CD4-positive, alpha-beta T cell treated with Interferon gamma for 1 hour (primary cell): ENCODE measurements at places on chromosomes 3 and 15.

GRCh38 chr3:10459954-10460754 is 45.2 kb downstream of the ATP2B2 start:
- DNase-seq = peak; percentile 36

- no peak for DNase-seq
Measured at GRCh38 chr15:81957698-81958097, 88.1 kb downstream of the MEX3B start.

GRCh38 chr3:122893754-122894668 is 99.1 kb downstream of the SLC49A4 start:
- DNase-seq = no peak

- no peak for DNase-seq
Measured at GRCh38 chr3:136105044-136105443, 91.1 kb downstream of the MSL2 start.

- DNase-seq = no peak
Measured at GRCh38 chr15:90001062-90001682, at the start of gene ZNF710. TSS of gene ZNF710 (plus strand) at chr15:90001324. CDS start at chr15:90067138, 65,814 bp downstream.

- DNase-seq = peak; percentile 31
Measured at GRCh38 chr3:32240159-32240545, 1.7 kb downstream of the CMTM8 start.

- DNase-seq = no peak
Measured at GRCh38 chr3:81300324-81300927, 461.0 kb downstream of the GBE1 start.

GRCh38 chr3:54563501-54564200 is 364.2 kb downstream of the LRTM1 start:
- no peak for DNase-seq

- no peak for DNase-seq
Measured at GRCh38 chr3:127933396-127933795, 18.4 kb downstream of the KBTBD12 start.

DNA sequence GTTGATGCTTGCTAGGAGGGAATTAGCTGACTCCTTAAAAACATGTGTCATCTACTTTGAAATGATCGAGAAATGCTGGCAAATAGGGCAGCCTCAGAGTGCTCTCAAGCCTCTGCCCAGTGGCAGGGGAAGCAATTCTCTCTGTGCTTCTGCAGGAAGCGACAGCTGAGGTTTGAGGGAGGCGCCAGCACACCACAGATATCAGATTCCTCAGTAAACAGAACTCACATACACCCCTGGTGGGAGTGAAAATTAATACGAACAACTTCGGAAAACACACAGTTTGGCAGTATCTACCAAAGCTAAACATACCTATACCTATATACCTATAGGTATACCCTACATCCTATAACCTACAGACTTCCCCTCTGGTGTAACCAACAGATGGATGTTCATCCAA is 61.3 kb downstream of the NSMCE3 start:
- DNase-seq = no peak

- DNase-seq = no peak
Measured at GRCh38 chr3:65625305-65625704, 413.4 kb downstream of the MAGI1 start.

DNA sequence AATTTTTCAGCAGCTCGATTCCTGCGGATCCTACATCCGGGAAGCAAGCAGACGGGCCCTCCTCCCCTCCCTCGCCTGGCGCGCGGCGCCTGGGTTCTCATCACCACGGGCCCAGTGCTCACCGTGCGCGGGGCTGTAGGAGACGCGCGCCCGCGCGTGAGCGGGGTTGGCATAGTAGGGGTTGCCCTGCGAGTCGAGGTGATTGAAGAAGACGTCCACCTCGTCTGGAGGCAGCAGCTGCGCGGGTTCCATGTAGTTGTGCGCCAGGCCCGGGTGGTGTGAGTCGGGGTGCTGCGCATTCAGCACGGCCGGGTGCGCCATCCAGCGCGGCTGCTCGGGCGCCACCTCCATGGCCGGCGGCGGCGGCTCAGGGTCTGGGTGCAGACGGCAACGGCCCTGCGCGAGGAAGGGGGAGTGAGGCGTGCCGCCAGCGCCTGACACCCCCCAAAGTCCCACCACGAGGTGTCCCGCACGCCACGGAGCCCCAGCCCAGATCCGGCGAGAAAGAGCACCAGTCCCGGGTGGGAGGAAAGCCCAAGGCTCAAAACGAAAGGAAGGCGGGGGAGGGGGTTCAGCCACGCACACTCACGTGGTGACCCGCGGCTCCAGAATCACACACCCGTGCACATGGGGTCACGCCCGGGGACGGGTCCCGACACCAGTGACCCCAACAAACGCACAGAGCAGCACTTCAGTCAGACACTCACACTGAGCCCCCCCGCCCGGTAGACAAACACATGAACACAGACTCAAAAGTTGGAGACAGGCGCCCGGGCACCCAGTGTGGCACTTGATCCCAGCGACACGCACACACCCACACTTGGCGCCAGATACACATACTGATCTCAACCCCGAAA is 6.1 kb downstream of the GATA2 start:
- DNase-seq = no peak

- no peak for DNase-seq
Measured at GRCh38 chr3:58572013-58572633, 5.1 kb downstream of the FAM107A start.

GRCh38 chr3:158200955-158201354 is 91.1 kb downstream of the RSRC1 start:
- no peak for DNase-seq

DNA sequence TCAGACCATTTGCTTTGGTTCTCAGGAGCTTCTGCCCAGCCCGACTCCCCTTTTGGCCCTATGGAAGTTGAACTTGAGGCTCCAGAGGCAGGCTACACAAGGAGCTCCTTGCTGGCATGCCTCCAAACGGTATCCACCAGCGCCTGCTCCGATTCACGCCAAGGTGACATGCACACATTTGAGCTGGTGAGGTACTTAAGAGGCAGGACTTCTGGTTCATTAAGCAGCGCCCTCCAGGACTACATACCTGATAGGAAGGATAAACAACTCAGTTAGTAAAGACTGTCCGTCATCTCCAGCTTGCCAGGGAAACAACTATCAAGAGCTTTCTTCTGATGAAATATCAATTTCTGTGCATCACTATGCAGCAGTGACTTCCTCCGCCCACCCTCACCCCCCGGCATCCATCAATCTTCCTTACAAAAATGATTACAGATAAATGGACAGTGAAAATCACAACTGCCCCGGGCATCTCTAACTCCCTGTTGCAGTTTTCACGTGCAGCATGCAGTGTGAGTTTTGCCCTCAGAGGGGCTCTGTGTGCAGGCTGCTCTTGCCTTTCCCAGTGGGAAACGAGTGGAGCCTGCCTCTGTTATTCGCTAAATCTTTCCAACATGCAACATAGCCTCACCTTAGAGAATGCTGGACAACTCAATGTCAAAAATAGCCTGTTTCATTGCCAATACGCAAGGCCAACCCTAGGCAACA is 122.9 kb downstream of the ARRDC4 start:
- DNase-seq = no peak

DNA sequence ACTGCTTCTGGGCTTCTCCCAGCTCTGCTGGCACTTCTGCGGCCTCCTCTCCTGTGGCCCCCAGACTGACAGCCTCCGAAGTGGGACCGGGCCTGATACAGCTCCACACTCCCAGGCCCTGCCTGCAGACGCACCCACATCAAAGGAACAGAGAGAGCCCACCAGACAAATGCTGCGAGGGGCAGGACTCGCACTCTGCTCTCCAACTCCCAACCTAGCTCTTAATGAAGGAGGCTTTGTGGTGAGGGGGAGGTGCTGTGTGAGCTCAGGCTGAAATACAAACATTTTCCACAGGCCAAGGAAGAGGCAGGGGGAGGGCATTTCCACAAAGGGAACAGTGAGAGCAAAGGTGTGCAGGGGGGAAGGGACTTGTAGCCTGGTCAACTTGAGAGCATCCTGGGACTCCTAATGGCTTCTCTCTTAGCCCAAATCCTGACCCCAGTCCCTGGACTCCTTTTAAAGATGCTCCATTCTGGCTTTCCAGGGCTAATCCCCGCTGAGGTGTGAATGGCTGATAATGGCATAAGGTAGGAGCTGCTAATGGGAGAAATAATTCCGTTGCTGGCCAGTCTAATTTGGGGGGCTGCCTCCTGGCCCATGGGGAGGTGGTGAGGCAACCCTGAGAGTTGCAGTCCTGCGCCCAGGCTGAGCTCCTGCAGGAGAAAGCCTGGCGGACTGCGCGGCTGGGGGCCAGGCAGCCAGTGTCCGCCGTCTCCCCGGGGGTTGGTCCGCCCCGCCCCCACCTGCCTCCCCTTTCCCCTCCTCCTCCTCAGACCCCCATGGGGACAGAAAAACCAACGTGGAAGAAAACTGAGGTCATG is 9.6 kb downstream of the LINGO1 start:
- DNase-seq = no peak

- no peak for DNase-seq
Measured at GRCh38 chr15:62927196-62927595, 115.4 kb upstream of the TPM1 start.

- DNase-seq = no peak
Measured at GRCh38 chr3:146638718-146639117, 33.6 kb upstream of the PLSCR5 start.

DNA sequence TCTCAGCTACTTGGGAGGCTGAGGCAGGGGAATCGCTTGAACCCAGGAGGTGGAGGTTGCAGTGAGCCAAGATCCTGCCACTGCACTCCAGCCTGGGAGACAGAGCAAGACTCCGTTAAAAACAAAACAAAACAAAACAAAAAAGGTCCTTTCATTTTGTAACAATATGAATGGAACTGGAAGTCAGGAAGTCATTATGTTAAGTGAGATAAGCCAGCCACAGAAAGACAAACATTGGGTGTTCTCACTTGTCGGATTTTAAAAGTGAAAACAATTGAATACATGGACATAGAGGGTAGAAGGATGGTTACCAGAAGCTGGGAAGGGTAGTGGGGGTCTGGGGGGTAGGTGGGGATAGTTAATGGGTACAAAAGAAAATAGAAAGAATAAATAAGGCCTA is 12.5 kb upstream of the B3GALNT1 start:
- DNase-seq = no peak

GRCh38 chr3:23254835-23255234 is 51.7 kb downstream of the UBE2E2 start:
- no peak for DNase-seq
